ENCODE measurements at places on chromosomes 5 and 9. TPM values are rescaled to one million over a fixed set of nuclear protein-coding genes. Genes with fewer than 3 reads are reported as not detected.

DNA sequence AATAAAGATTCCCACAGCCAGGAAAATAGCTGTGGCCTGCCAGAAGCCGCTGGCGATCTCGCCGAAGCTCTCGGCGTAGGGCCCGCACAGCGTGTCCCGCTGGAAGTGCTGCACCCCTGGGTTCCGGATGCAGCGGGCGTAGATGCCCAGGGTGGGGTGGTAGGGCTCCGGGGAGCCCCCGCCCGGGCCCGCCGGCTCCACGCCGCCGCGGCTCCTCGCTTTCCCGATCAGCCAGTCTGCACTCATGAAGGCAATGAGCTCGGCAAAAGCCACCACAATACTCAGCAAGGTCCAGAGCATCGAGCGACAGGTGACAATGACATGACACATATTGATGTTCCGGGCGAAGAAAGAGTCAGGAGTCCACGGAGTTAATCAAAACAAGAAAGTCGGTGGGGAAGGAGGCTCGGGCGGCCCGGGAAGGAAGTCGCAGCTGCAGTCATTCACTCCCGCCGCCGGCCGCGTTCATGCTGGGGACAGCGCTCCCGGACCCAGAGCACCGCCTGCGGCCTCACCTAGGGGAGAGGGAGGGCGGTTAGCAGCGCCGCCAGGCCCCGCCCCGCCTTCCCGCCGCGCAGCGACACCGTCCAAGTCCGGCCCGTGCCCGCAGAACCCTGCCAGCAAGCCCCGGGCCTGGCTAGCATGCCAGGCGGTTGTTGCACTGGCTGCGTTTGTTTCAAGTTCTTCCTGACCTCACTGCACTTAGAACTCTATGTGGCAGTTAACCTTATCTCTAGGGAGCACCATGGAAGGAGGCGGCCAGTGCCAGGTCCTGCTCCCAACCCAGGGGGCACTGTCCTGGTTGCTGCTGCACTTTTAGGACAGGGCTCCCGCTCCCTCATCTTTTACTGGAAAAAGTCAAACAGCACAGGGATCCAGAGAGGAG is 138.4 kb downstream of the LHFPL2 start:
- DNase-seq: peak; percentile 89

- no peak for DNase-seq
These were observed 712.0 kb downstream of the CETN3 start for GRCh38 chr5:89697581-89697980.

CNTFR gene
- 3.3 TPM for total RNA-seq

DNA sequence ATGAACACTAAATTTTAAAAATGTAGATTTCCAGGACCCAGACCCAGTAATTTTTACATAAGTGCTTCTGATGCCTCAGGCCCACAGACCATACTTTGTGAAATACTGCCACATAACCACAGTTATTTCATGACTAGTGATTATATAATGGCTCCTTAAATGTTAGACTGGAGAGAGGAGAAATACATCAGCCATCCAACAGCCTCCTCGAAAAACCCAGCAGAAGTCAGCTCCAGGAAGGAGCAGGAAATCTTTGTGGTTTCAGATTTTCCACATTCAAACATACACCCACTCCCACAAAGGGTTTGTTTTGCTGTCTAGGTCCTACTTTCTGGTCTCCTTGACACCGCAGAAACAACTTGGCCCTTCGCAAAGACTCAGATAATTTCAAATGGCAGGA is 455.2 kb downstream of the DTWD2 start:
- no peak for DNase-seq

DNA sequence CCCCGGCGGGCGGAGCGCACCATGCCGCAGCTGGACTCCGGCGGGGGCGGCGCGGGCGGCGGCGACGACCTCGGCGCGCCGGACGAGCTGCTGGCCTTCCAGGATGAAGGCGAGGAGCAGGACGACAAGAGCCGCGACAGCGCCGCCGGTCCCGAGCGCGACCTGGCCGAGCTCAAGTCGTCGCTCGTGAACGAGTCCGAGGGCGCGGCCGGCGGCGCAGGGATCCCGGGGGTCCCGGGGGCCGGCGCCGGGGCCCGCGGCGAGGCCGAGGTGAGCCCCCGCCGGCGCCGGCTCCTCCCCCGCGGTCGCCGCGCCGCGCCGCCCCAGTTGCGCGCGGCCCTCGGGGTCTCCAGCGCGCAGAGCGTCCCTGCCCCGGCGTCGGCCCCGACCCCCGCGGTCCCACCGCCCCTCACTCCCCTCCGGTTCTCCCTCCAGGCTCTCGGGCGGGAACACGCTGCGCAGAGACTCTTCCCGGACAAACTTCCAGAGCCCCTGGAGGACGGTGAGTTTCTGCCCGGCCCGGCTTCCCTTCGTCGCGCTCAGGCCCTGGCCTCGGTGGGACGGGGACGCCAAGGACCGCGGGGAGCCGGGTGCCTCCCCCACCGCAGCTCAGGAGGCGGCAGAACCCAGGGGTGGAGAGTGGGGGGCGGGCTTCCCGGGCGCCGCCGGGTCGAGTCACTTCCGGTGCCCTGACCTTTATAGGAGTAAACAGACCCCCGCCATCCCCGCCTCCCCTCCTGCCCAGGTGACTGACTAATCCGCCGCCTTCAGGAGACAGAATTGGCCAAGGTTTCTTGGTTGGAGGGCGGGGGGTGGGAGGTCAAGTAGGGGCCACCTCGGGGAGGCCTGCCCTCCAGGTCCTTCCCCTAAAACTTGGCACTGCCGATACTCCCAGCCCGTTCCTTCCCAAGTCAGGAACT is 665 bp downstream of the TCF7 start:
- no peak for DNase-seq

GRCh38 chr5:167096816-167097215 is 1194.6 kb upstream of the WWC1 start:
- DNase-seq: no peak

GRCh38 chr9:124429530-124429867 is 14.3 kb upstream of the PSMB7 start:
- DNase-seq: no peak

- no peak for DNase-seq
These were observed 63.3 kb upstream of the ZFR start for GRCh38 chr5:32507738-32508434.

GFM2 gene
- total RNA-seq: 41.1 TPM

DNA sequence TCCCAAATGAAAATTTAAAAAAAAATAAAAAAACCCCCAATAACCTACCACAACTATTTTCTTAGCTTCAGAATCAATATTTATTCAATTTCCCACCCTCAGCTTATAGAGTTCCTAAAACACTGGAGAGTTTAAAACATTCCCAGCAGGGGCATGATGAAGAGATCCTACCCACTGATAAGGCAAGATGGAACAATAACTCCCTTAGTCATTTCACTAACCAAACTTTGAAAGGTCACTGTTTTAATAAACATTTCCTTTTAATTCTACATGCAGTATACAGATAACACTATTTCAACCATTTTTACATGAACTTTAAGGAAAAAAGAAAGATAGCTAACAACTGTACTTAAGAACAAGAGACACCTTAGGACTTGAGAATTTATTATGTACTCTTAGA is 34.9 kb upstream of the ACOT12 start:
- DNase-seq: no peak

All from left ventricle myocardium superior (tissue), 1 donor.